Thoracic aorta (tissue), 2 donors: ENCODE measurements at places on chromosomes 4 and X.

DNA sequence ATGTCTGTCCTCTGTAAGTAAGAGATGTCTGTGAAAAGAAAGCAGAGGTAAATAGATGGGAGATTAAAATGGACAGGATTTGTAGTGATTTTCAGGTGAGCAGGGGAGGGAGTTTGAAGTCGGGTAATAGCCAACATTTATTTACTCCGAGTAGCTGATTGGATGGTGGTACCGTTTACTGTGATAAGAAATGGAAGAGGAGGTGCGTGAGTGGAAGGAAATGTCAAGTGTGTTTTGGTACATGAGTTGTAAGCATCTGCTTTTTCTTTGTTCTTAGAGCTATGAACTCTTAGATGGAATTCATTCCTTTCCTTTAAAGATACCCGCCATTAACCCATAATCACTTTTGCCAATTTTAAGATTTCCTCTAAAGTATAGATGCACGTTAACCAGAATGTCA is 45.5 kb downstream of the SGMS2 start:
- DNase-seq: no peak

GRCh38 chrX:17846045-17846444 is 15.1 kb downstream of the RAI2 start:
- DNase-seq: no peak

DNA sequence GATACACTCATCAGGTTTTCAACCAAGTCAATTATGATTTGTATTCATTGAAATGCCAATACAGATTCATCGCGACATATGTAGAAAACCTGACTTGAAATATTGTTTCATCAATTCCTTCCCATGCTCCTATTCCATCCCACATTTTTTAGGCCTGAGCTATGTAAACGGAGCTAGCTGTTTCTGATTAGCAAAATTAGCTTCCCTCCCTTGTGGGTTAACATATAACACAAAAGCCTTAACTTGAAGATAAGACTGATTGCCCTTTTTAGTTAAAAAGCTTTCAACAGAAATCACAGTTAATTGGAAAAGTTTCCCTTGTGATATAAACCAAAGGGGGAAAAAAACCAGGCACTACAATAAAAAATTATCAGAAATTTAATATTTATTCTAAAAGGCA is 32.8 kb upstream of the DCLK2 start:
- DNase-seq: no peak

- no peak for DNase-seq
These were observed at the start of gene USP11 for GRCh38 chrX:47232803-47233332. TSS of gene USP11 (plus strand) at chrX:47233009. CDS start at chrX:47233044, 35 bp downstream.

GRCh38 chrX:41332005-41332404 is 2.0 kb upstream of the DDX3X start:
- no peak for DNase-seq

DNA sequence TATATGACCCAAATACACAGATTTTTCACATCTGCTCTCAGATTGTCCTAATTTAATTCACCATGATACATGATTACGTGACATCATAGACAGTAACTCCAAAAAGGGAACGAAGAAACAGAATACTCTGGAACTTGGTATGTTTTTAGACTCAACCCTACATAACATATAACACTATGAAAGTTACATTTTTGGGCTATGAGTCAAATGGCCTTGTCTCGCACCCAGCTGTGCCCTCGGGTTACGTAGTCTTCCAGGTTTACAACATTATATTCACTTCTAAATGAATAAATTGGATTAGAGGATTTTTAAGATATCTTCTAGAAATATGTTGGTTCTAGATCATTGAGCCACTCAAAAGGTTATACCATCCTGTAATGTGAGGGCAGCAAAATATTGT is 2089.6 kb upstream of the TENM3 start:
- no peak for DNase-seq
